ENCODE measurements at places on chromosomes 7 and 10. TPM values are rescaled to one million over a fixed set of nuclear protein-coding genes. Genes with fewer than 3 reads are reported as not detected.

Gene VWDE
- total RNA-seq: 3.2 TPM

Gene TMEM26
- not detected for total RNA-seq

Gene FAM25A
- not detected for total RNA-seq

Gene ARID5B
- total RNA-seq: 35.7 TPM

Gene FZD1
- total RNA-seq: 0.80 TPM

Gene LAMB1
- 0.41 TPM for total RNA-seq

Gene TRIL
- total RNA-seq: not detected

Gene TRPV6
- total RNA-seq: not detected

Gene CCL24
- not detected for total RNA-seq

Gene OPALIN
- not detected for total RNA-seq

Gene GTF2IRD1
- total RNA-seq: 3.1 TPM

Gene SPDYE6
- not detected for total RNA-seq

Gene SERPINE1
- 0.23 TPM for total RNA-seq

Gene ACSL5
- total RNA-seq: 39.7 TPM

Gene APBB1IP
- 47.4 TPM for total RNA-seq

Gene TMEM130
- not detected for total RNA-seq

Gene GIMAP6
- 29.4 TPM for total RNA-seq

Gene IQCE
- 12.3 TPM for total RNA-seq

Gene PDE6C
- total RNA-seq: not detected

Gene LRCH4
- total RNA-seq: 106 TPM

Gene ANKRD61
- total RNA-seq: 0.25 TPM

Gene COL1A2
- 1.4 TPM for total RNA-seq

Gene CEP55
- 72.6 TPM for total RNA-seq

Gene HOXA2
- total RNA-seq: not detected

Gene RNF148
- total RNA-seq: not detected

Gene ZNF736
- total RNA-seq: 20.6 TPM

Gene FAM180A
- not detected for total RNA-seq

Gene FAM221A
- 6.7 TPM for total RNA-seq

Gene AGMO
- total RNA-seq: not detected

Gene SLC13A1
- not detected for total RNA-seq

Gene COL13A1
- total RNA-seq: not detected

Gene TRPV5
- total RNA-seq: not detected

Gene SLC26A4
- total RNA-seq: 3.9 TPM

Gene NKX2-3
- total RNA-seq: not detected

Gene KCNH2
- 0.41 TPM for total RNA-seq

Gene MRLN
- total RNA-seq: not detected

Gene ZWINT
- total RNA-seq: 87.6 TPM

Gene SLC26A5
- 0.07 TPM for total RNA-seq

Gene PNLIP
- total RNA-seq: not detected

Gene PRKG1
- total RNA-seq: not detected

Gene MACROH2A2
- 7.1 TPM for total RNA-seq

Data from activated T-helper 2 cell treated with anti-CD3 and anti-CD28 coated beads, Interferon-gamma antibody, Interleukin-2, Interleukin-4, amounts not matched to agents 10 μg/mL and 5 μg/mL and 100 μg/mL, durations not matched to agents 14 hours and 24 hours and 36 hours (primary cell).